ENCODE measurements at places on chromosomes 1 and 21.

- DNase-seq = no peak
Observed at GRCh38 chr1:9589144-9589718, 520 bp downstream of the TMEM201 start.

GRCh38 chr1:115830963-115831362 is 10.0 kb downstream of the NHLH2 start:
- DNase-seq = no peak

DNA sequence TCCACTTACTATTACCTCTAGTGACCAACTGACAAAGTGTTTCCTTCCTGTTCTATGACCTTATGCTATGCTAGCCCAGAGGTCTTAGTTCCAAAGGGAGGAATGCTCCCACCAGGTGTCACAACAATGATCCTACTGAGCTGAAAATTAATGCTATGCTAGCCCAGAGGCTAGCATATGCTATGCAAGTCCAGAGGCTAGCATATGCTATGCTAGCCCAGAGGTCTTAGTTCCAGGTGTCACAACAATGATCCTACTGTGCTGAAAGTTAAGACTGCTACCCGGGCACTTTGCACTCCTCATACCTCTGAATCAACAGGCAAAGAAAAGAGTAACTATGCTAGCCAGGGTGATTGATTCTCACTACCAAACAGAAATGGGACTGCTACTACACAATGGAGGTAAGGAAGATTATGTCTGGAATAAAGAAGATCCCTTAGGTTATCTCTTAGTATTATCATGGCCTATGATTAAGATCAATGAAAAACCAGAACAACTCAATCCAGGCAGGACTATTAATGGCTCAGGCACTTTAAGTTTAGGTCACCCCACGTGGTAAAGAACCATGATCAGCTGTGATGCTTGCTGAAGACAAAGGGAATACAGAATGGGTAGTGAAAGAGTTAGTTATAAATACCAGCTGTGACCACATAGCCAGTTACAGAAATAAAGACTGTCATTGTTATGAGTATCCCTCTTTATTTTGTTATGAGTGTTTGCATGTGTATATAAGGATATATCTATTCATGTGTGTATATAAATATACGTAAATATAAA is 114.1 kb downstream of the CSMD2 start:
- DNase-seq = no peak

DNA sequence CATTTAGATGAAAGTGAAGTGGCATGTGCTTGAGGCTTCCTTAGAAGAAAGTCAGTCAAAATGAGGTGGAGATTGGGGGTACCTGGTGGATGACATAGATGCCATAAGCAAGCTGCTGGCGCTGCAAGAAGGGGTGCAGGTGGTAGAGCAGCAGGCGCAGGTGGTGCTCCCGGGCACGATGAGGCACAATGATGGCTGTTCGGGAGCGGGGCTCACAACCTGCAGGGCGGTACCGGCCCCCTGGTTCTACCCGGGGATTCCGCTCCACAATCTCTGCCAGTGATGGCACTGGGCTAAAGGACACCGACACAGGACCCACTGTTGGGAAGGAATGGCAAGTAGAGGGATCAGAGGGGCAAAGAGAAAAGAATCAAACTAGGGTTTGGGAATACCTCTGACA is 2.4 kb downstream of the B4GALT3 start:
- DNase-seq = no peak

Measured in thymus (tissue), 14 donors.